Activated CD4-positive, alpha-beta T cell treated with anti-CD3 and anti-CD28 coated beads, Interleukin-2, amount 10 ng/mL, durations not matched to agents 7 days and 5 days (primary cell): ENCODE measurements at places on chromosomes 13 and 19. TPM values are rescaled to one million over a fixed set of nuclear protein-coding genes. Genes with fewer than 3 reads are reported as not detected.

The SLC1A5 gene
- 104 TPM for total RNA-seq

The SHISA7 gene
- total RNA-seq: not detected

The TRAPPC6A gene
- total RNA-seq: 64.2 TPM

The CYP4F8 gene
- not detected for total RNA-seq

The TMIGD2 gene
- 45.4 TPM for total RNA-seq

The RFPL4AL1 gene
- total RNA-seq: not detected

The ZNF44 gene
- 15.5 TPM for total RNA-seq

The PLIN5 gene
- total RNA-seq: not detected

The CASP14 gene
- total RNA-seq: not detected

The EID2B gene
- total RNA-seq: 5.1 TPM
